Glomerular endothelial cell (primary cell): ENCODE measurements at places on chromosomes 3 and 15. TPM values are rescaled to one million over a fixed set of nuclear protein-coding genes. Genes with fewer than 3 reads are reported as not detected.

- no peak for DNase-seq
These were observed 45.1 kb downstream of the SEC22A start for GRCh38 chr3:123246866-123247265.

- DNase-seq = no peak
These were observed 11.5 kb upstream of the SHF start for GRCh38 chr15:45199136-45199810.

- DNase-seq = no peak
These were observed 378.4 kb upstream of the AGTR1 start for GRCh38 chr3:148319161-148319915.

GRCh38 chr3:29329986-29330890, 49.4 kb downstream of the RBMS3 start:
- DNase-seq = no peak

GRCh38 chr3:43580181-43580580, 41.6 kb downstream of the ANO10 start:
- no peak for DNase-seq

DNA sequence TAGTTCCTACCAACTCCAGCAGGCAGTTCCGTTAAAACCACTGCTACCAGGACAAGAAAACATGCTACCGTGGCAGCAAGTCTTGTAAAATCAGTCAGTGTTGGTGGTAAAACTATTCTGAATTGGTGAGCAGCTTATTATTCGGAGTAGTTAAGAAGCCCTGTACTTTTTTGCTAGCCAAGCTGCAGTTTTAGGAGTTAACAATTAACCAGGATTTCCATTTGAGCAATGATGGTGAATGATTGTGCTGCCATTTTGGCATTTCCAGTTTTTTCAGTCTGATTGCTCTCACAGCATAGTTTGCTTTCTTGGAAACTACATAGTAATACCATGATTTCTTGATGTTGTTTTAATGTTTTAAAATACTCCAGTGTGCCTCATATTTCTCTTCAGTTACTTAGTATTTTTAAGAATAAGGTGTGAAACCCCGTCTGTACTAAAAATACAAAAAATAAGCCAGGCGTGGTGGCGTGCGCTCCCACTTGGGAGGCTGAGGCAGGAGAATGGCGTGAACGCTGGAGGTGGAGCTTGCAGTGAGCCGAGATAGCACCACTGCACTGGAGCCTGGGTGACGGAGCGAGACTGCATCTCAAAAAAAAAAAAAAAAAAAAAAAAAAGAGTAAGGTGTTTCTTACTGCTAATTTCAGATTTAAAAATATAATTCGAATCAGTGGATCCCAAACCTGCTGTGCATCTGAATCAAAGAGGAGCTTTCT, 43.8 kb upstream of the SCAANT1 start:
- DNase-seq = no peak

- no peak for DNase-seq
These were observed 65.4 kb downstream of the TFRC start for GRCh38 chr3:196016485-196016884.

GRCh38 chr3:138434276-138434874, at the start of gene ESYT3:
Gene ESYT3, plus strand, starts transcription at chr3:138434616. Its CDS starts 183 bp downstream, at chr3:138434799.
- DNase-seq = no peak

GRCh38 chr3:182385356-182385755, 407.9 kb upstream of the ATP11B start:
- DNase-seq = no peak

DNA sequence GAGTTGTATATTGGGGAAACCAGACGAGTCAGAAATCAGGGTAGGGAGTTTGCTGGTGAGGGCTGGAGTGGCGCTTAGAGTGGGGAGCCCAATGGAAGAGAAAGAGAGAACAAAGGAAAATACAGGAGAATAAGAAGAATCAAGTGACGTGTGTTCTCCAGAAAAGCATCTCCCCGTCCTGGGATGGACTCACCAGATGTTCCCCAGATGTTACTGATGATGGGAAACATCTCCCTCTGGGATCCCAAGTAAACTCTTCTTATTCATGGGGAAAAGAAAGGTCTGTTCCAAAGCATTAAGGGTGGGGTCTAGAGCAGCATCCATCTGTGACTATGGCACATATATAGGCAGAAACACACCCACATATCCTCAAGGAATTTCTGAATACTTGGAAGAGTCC, 3.0 kb upstream of the CSRNP1 start:
- DNase-seq = no peak

- DNase-seq = no peak
These were observed 89.4 kb upstream of the RGMA start for GRCh38 chr15:93178371-93178770.

OSBPL10 gene
- total RNA-seq = 66.9 and 80.4 TPM in 2 replicates

SST gene
- total RNA-seq = not detected in 2 replicates

SGO1 gene
- 1.7 and 4.3 TPM in 2 replicates for total RNA-seq

GPX1 gene
- 607 and 731 TPM in 2 replicates for total RNA-seq

SYNM gene
- 8.3 and 8.7 TPM in 2 replicates for total RNA-seq

MYO5C gene
- total RNA-seq = 26.8 and 33.4 TPM in 2 replicates

XCR1 gene
- total RNA-seq = not detected in 2 replicates
